ENCODE measurements at places on chromosomes 13 and 19.

DNA sequence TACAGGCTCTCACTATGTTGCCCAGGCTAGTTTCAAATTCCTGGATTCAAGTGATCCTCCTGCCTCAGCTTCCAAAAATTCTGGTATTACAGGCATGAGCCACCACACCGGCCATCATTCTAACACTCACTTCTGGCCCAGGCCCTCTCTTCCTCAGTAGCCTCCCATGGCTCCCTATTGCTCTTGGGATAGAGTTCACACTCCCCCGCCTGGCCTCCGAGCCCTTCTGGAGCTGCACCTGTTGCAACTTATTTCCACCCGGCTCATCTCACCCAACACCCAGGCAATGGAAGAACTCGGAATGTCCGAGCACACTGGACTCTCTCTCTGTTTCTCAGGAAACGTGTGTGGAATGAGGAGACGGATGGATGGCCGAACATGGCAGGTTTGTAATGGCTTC is 9.0 kb upstream of the SBK3 start:
- DNase-seq: no peak

DNA sequence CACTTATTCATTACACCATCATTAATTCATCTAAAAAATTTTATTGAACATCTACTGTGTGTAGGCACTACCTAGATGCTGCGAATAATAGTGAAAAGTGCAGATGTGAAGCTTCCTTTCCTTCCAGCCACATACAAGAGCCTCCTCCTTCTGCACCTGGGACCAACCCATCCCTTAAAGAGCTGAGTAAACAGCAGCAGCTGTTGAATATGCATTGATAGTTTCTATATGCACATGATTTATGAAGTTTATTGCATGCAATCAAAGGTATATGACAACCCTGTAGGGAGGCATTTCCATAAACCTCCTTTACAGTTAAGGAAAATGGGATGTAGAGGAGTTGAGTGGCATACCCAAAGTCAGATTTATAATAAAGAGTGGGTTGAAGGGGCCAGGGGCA is 110.3 kb upstream of the IPO5 start:
- no peak for DNase-seq

DNA sequence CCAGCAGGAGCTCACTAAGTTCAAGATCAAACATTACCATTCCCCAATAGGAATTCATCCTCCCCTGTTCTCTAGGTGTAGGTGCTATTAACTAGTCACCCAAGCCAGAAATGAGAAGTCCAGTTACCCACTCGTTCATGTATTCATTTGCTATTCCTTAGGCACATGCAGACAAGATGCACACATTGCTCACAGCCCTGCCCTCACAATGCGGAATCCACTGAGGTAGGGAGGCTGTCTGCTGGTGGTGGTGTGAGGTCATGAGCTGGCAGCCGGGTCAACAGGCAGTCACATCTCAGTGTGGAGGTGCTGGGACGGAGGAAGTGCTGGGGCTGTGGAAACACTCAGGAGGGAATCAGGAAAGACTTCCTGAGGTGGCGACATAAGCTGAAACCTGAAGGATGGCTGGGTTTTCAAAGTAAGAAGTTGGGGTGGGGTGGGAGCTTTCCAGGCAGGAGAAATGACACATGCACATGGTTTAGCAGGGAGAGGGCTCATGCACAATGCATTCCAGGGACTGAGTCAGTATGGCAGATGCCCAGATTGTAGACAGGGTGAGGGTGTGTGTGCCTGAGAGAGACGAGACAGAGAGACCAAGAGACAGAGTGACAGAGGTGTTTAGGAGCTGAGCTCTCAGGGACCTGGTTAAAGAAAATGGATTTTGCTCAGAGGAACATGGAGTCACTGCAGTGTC is 117.6 kb downstream of the USP12 start:
- DNase-seq: no peak

GRCh38 chr13:93467175-93467574 is 240.6 kb downstream of the GPC6 start:
- DNase-seq: no peak

- no peak for DNase-seq
Measured at GRCh38 chr19:42129399-42130253, 2.6 kb downstream of the POU2F2 start.

DNA sequence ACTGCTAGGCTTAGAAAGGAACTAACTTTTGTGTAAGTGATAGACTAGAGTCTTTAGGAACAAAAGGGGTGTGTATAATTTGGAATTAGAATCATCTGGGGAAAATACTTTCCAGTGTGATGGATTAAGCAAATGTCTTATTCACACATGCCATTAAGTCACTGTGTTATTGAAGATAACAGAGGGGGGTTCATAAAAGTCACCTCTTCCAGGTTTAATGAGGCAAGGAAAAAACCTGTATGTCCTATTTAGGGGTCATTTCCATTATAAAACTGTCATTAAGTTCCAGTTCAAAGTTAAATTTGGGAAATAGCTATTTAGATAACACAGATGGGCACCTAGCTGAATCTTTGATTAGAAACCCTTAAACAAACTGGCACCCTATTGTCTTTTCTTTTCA is 505.0 kb upstream of the GPC6 start:
- no peak for DNase-seq

- no peak for DNase-seq
Measured at GRCh38 chr19:2609389-2610116, 92.9 kb downstream of the GNG7 start.

- DNase-seq: no peak
Measured at GRCh38 chr13:113220141-113220598, 10.8 kb downstream of the CUL4A start.

DNA sequence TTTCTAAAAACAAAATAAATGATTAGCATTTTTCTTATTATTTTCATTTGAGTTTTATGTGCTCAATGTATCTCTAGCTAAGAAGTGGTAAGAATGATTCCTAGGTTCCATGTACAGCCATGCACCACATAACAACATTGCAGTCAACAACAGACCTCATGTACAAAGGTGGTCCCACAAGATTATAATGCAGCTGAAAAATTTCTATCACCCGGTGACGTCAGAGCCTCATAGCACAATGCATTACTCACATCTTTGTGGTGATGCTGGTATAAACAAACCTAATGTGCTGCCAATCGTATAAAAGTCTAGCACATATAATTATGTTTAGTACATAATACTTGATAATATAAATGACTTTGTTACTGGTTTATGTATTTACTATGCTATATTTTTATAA is 120.5 kb downstream of the SLC7A1 start:
- no peak for DNase-seq

GRCh38 chr13:52931539-52932431 is 83.3 kb upstream of the PCDH8 start:
- DNase-seq: no peak

DNA sequence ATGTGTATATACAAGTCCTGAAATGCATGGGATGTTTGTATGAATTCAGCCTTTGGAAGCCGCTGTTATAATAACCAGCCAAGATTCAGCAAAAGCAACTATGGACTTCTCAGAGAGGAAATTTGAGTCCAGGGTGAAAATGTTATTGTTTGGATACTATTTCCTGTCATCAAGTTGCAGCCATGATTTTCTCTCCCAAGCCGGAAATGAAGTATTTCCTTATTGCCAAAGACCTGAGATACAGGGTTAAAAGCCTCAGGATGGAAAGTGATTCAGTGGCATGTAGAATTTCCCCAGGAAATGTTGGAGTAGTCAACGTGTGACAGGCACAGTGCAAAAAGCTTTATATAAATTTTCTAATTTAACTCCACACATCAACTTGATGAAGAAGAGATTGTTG is 133.9 kb downstream of the IRS2 start:
- no peak for DNase-seq

GRCh38 chr19:10258080-10258710 is 6.2 kb downstream of the MRPL4 start:
- DNase-seq: no peak

DNA sequence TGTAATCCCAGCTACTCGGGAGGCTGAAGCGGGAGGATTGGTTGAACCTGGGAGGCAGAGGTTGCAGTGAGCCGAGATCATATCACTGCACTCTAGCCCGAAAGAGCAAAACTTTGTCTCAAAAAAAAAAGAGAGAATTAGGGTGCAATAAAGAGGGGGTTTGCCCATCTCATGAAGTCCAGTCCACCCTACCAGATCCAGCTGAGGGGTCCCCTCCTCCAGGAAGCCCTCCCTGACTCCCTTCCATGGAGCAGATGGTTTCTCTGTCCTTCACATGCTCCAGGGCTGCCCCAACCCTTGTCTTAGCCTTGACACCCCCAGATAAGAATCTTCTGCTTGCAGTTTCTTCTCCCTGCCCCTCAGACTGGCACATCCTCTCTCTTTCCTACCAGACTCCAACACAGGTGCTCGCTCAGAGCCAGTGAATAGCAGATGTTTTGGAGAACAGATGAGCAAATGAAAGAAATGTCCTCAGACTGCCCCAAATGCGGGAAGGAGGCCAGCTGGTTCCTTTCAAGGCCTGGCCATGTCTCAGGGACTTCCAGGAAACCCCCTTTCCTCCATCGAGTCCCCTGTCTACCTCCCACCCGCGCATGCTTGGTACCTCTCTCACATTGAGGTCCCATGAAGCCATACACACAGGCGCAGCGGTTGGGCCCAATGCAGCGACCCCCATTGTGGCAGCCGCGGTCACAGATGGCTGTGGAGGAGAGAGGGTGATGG is 5.0 kb downstream of the FBN3 start:
- no peak for DNase-seq

DNA sequence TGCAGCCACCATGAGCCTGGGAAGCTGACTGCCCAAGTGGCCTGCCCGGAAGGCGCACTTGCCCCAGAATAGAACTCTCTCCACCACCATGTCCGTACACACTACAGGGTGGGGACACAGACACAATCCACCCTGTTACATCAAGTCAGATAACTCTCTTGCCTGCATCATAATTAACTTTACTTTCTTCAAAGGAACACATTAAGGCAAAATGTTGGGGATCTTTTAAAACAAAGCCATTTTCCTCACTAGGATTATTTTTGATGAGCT is 23.3 kb upstream of the VSTM2B start:
- no peak for DNase-seq

GRCh38 chr13:110913322-110914080 is 1.4 kb downstream of the ANKRD10 start:
- peak; percentile 36 for DNase-seq

- no peak for DNase-seq
Measured at GRCh38 chr13:87677496-87678371, 6.6 kb downstream of the SLITRK5 start.

DNA sequence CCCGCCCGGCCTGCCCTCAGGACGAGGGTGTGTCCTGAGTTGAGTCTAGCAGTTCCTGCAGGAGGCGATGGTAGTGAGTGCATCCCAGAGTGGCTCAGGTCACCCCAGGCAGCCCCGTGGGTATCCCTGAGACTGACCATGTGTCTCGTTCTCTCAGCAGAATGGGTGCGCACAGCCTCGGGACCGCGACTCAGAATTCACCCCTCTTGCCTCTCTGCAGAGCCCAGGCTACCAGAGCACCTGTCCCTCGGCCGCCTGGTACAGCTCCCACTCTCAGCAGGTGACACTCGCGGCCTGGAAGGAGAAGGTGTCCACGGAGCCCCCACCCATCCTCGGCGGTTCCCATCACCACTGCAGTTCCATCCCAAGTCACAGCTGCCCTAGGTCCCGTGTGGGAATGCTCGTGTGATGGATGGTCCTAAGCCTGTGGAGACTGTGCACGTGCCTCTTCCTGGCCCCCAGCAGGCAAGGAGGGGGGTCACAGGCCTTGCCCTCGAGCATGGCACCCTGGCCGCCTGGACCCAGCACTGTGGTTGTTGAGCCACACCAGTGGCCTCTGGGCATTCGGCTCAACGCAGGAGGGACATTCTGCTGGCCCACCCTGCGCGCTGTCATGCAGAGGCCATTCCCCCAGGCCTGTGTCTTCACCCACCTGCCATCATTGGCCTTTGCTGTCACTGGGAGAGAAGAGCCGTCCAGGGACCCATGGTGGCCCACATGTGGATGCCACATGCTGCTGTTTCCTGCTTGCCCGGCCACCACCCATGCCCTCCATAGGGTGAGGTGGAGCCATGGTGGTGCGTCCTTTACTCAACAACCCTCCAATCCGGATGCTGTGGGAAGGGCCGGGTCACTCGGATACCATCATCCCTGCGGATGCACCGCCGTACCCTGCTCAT is 87.1 kb upstream of the MCF2L start:
- DNase-seq: no peak

DNA sequence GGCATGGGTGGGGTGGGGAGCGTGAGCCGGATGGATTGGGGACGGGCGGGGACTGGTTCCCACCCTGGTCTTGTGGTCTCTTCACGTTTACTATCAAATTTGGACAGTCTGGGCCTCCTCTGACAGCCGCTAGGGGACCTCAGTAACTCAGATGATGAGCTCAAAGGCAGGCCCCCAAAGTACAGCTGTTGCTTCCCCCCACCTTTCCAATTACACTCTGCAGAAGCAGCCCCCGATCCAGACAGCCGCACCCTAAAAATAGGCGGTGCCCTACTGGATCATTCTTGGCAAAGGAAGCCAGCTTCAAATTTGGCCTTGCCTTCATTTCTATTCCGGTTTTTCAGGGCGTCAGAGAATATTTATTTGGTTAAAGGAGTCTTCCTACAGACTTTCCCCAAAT is 1.9 kb upstream of the FOXO1 start:
- DNase-seq: peak; percentile 11

GRCh38 chr19:40279120-40279551 is 6.0 kb downstream of the AKT2 start:
- DNase-seq: no peak

DNA sequence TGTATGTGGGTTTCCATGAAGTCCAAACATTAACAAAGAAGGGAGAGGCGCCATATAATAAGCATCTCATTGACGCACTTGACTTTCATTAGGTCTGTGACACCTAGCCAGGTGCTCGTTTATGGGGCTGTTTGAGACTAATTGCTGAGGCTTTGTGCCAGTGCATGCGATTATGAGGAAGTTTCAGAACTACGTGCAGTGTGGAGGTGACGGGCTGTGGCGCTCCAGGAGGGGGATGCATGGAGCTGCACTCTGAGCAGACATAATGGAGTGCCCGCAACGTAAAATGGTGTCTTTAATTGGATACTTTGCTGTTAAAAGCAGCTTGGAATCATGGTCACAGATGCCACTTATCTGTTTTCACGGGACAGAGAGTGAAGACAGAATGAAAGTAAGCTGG is 223.2 kb downstream of the FGF9 start:
- DNase-seq: no peak

- DNase-seq: no peak
Measured at GRCh38 chr19:46299004-46299509, 2.2 kb downstream of the HIF3A start.

DNA sequence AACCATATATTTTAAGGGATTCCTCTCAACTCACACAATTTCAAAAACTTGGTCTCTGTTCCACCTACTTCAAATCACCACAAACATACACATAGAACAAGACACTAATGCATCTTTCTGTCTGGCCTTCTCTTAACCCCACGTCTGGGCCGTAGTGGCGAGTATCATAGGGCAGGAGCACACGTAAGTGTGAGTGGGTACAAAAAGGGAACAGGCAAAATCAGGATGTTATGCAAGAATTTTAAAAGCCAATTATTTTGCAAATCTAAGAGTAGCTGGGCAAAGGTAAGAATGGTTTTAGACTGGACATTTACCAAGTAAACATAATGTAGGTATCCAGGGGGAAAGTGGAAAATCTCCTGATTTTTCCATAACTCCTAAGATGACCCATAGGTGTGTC is 35.1 kb downstream of the MTMR6 start:
- no peak for DNase-seq

- DNase-seq: no peak
Measured at GRCh38 chr19:7988307-7988706, 17.1 kb downstream of the ELAVL1 start.

GRCh38 chr13:60837806-60838205 is 440.8 kb downstream of the TDRD3 start:
- DNase-seq: no peak

GRCh38 chr13:84025824-84026223 is 143.6 kb upstream of the SLITRK1 start:
- no peak for DNase-seq
